Ascending aorta (tissue), 2 donors: ENCODE measurements at places on chromosomes 3 and 15. TPM values are rescaled to one million over a fixed set of nuclear protein-coding genes. Genes with fewer than 3 reads are reported as not detected.

DNA sequence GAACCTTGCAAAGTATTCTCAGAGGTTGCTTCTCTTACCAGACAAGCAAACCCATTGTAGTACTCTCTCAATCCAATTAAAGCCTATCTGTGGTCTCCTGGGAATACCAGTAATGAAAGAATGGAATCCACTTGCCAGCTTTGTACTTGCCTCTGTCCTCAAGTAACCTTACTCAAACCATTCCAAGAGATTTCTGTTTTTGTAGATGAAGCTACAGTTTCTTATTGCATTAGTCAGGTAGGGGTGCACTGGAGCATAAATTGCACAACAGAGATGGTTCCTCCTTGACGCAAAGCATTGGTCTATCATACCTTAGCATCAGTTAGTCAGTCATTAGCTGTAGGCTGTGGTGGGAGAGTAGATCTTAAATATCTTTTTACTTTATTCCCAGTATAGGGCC is 52.9 kb downstream of the BTLA start:
- no peak for DNase-seq

- DNase-seq, result no peak
Measured at GRCh38 chr3:136960838-136961836, 3.4 kb downstream of the IL20RB start.

DNA sequence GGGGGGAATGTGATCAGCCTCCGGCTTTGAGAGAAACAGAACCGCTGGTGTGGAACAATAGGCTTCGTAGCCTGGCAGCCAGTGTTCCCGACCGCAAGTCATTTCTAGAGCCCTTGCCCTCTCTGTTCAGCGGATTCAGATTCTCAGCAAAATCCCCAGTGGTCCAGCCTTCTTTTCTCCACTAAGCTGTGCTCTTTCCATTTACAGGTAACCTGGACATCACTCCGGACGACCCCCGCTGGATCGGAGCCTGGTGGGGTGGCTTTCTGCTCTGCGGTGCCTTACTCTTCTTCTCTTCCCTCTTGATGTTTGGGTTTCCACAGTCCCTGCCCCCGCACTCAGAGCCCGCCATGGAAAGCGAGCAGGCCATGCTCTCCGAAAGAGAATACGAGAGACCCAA is 250.6 kb downstream of the SLCO3A1 start:
- DNase-seq, result no peak

The CAMK2N2 gene
- not detected for total RNA-seq

The MEGF11 gene
- total RNA-seq, result not detected
